ENCODE measurements at places on chromosomes 5 and 9. TPM values are rescaled to one million over a fixed set of nuclear protein-coding genes. Genes with fewer than 3 reads are reported as not detected.

The GPR21 gene
- 1.0 TPM for total RNA-seq

DNA sequence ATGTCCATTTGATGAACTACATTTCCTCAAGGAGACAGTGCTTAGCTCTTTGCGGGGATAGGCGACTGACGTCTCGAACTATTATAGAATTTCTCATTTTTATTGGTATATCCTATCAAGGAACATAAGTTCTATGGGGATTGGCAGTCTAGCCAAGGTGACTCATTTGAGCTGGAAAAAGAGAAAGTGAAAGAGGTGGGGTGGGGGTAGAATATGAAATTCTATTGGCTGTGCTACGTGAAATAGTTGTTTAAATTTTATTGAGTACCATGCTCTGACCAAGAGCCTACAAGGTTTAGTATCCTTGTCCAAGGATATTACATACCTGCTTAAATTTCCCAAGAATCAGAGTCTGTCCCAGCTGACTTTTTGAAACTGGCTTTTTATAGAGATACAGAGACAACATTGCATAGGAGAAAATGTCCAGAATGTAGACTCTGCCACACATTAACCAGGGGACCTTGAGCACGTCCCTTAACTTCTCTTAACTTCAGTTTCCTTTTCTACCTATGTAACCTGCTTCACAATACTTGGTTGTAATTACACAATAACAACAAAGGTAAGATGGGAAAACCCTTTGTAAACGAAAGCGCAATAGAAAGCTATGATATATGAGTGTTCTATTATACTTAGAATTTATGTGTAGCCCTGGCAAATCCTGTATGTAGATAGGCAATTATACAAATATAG, 226.4 kb upstream of the WWC1 start:
- no peak overlapping the region for H3K27ac ChIP-seq
- no peak for DNase-seq
- no peak overlapping the region for H3K4me3 ChIP-seq
- no peaks in the 10 kb centered on the region for H3K4me1 ChIP-seq

The PCDHAC2 gene
- not detected for total RNA-seq

DNA sequence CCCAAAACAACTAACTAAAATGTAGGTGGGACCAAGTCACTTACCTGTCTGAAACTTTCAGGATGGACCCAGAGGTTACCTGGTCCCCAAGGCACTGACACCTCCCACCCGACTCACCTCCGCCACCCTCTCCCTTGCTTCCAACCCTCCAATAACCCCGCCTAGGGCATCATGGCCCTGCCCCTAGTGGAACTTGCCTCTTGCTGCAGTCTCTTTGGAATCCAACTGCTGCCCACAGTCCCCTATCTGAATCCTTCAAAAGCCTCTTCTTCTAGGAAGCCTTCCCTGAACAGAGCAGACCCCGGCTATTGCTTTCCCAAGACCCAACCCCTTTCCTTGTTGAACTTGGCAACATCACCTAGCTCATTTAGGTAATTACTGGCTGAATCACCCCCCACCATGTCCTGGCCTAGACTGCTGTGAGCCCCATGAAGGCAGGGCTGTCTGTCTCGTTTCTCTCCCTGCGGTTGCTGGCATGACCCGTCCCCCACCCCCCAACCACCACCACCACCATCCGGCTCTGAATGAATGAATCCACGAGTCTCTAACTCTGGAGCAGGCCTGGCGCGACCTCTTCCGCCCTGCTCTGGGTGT, 9.4 kb downstream of the CRB2 start:
- H3K4me3 ChIP-seq: no peak overlapping the region
- H3K27ac ChIP-seq: peak overlapping the region; percentile 26
- DNase-seq: no peak
- peaks cover 2% of the 10 kb centered on the region for H3K4me1 ChIP-seq

DNA sequence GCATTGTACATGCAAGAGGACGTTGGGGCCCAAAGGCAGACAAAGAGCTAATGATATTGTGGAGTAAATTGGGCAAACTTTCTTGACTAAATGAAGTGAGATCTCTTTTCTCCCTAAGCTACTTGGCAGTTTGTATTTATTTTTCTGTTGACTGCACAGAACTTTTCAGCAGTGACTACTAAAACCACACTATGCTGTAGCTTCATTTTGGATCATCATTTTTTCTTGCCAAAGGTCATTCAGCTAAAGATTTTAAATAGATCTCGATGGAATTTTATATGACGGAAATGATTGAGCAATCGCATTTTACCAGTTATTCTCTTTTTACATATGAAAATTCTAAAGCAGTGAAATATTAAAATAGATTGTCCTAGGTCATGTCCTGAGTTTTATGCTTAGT, 286.1 kb upstream of the ACTBL2 start:
- H3K4me1 ChIP-seq: no peaks in the 10 kb centered on the region
- no peaks in the 10 kb centered on the region for H3K36me3 ChIP-seq
- H3K27me3 ChIP-seq: peaks cover 6% of the 10 kb centered on the region
- DNase-seq: no peak

The PCDHGA5 gene
- total RNA-seq: 0.19 TPM

The SPINK5 gene
- total RNA-seq: not detected

GRCh38 chr9:90774682-90775081, 26.9 kb upstream of the SYK start:
- no peaks in the 10 kb centered on the region for H3K4me1 ChIP-seq
- H3K4me3 ChIP-seq: no peak overlapping the region
- H3K27ac ChIP-seq: no peak overlapping the region
- H3K27me3 ChIP-seq: peaks cover 15% of the 10 kb centered on the region
- peak; percentile 47 for DNase-seq

GRCh38 chr9:129761293-129761900, 8.6 kb upstream of the PTGES start:
- H3K4me1 ChIP-seq: peaks cover 9% of the 10 kb centered on the region
- H3K4me3 ChIP-seq: no peak overlapping the region
- H3K27ac ChIP-seq: no peak overlapping the region
- no peaks in the 10 kb centered on the region for H3K36me3 ChIP-seq
- DNase-seq: no peak

The FOXD4L3 gene
- total RNA-seq: not detected

The PCDHB10 gene
- not detected for total RNA-seq

The IL13 gene
- 231 TPM for total RNA-seq

The SSNA1 gene
- 95.1 TPM for total RNA-seq

DNA sequence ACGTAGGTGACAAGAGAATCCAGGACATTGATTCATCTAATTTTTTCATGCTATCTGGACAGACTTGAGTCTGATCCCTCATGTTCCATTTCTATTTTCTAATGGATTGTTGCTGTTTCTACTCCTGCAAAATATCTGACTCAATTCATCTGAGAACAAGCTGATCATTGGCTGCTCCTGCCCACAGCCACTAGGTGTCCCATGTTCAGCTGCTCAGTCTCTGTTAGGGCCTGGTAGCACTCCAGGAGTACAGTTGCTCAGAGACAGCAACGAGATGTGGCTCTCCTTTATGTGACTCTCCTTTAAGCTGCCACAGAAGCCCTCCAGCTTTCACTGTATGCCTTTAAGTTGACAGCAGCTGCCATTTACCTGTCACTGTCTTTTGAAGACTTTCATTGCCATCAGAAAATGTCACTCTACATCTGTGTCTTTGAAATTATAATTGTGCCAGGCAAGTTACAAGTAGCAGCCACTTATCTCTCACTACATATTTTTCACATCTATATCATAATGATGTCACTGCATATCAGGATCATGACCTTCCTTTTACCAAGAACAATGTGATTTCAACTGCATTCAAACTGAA, 1944.2 kb upstream of the NUDT12 start:
- H3K27me3 ChIP-seq: no peaks in the 10 kb centered on the region
- H3K36me3 ChIP-seq: no peaks in the 10 kb centered on the region
- DNase-seq: no peak
- no peak overlapping the region for H3K27ac ChIP-seq
- no peak overlapping the region for H3K4me3 ChIP-seq
- no peaks in the 10 kb centered on the region for H3K4me1 ChIP-seq

DNA sequence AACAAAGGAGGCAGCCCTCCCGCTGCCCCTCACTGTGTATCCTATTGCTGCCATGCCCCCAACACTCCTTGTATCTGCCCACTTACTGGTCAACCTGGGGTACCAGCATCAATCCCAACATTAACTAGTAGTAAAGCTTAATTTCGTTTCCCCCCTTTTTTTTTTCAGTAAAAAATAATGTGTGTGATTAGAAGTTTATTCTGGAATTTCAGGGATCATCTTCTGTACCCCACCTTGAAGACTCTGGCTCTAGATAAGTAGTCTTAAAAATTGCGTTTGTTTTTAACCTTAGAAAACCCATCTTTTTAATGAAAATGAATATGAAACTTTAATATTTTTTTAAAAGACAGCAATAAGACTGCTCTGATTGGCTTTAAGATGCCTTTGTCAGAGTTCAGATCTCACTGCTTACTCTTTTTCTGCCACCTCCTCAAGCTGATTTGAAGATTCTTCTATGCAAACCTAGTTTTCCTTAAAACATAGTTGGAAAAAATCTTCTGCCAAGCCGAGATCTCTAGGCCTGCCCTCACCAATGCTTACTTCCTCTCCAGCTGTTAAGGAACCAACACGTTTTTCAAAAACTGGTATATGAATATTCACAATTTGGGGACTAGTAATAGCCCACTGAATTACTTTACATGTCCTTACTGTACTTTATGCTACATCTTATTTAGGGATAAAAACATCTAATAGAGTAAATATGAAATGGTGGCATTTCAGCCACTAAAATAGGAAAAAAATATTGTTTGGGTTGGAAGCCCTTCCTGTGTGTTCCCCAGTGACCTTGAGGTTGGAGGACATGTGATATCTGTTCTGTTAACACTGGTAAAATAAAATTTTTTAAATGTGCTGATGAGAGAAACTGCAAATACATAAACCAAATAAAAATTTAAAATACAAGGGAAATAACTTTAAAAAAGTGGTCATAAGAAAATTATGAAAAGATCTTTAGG, 4.0 kb upstream of the RHOBTB3 start:
- H3K4me3 ChIP-seq: no peak overlapping the region
- H3K4me1 ChIP-seq: peaks cover 26% of the 10 kb centered on the region
- DNase-seq: no peak

GRCh38 chr5:135543485-135544304, 7.9 kb upstream of the NEUROG1 start:
- H3K4me1 ChIP-seq: peaks cover 9% of the 10 kb centered on the region
- peak overlapping the region; percentile 87 for H3K4me3 ChIP-seq
- peaks cover 88% of the 10 kb centered on the region for H3K27me3 ChIP-seq

GRCh38 chr5:144017631-144018030, 152.8 kb downstream of the YIPF5 start:
- no peak for DNase-seq
- no peak overlapping the region for H3K4me3 ChIP-seq
- H3K27me3 ChIP-seq: peaks cover 2% of the 10 kb centered on the region
- H3K4me1 ChIP-seq: no peaks in the 10 kb centered on the region
- H3K27ac ChIP-seq: no peak overlapping the region

Data from activated CD4-positive, alpha-beta T cell treated with anti-CD3 and anti-CD28 coated beads, Interleukin-2, amount 10 ng/mL, durations not matched to agents 24 days and 14 days (primary cell).